ENCODE measurements at places on chromosomes 2 and 18.

GRCh38 chr2:190564838-190565237 lies 30.3 kb upstream of the NEMP2 start:
- DNase-seq: no peak

- no peak for DNase-seq
Observed at GRCh38 chr2:124920448-124920847, 895.4 kb downstream of the CNTNAP5 start.

DNA sequence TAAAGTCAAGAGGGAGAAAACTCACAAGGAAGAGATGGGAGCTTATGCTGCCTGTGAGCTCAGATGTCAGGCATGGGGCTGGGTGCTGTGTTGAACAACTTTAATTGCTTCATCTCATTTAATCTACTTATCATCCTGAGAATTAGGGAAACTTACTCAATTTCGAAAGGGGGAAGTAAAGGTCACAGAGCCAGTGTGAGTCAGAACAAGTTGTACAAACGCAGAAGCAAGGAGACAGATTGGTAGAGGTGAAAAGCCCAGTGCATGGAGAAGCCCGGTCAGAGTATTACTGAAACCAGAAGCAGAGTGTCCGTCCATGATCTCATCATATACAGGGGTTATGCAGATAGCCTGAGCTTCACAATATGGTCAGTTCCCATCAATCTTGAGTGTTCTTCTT lies 281.1 kb upstream of the POU3F3 start:
- DNase-seq: no peak

DNA sequence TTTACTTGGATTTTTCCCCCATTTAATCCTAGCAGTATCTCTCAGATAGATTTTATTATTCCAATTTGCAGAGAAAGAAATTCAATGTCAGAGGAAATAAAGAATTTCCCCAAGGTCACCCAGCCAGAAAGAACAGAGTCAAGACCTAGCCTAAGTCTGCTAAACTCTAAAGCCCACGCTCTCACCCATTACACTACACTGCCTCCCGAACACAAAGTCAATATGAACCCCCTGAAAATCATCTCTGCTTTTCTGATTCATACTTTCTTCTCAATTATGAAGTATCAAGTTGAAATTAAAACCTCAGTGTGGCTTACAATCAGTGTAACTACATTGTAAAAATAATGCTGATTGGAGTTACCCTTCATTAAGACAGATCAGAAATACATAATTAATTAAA lies 89.6 kb downstream of the METTL8 start:
- no peak for DNase-seq

GRCh38 chr2:231655894-231656293 lies 52.4 kb upstream of the PTMA start:
- no peak for DNase-seq
